Activated naive CD4-positive, alpha-beta T cell treated with anti-CD3 and anti-CD28 coated beads for 36 hours (primary cell): ENCODE measurements at places on chromosomes 4 and X.

GRCh38 chr4:142036795-142037583 is 400.6 kb downstream of the IL15 start:
- DNase-seq, result no peak

- DNase-seq, result no peak
Measured at GRCh38 chr4:21366312-21366711, 582.3 kb downstream of the KCNIP4 start.

DNA sequence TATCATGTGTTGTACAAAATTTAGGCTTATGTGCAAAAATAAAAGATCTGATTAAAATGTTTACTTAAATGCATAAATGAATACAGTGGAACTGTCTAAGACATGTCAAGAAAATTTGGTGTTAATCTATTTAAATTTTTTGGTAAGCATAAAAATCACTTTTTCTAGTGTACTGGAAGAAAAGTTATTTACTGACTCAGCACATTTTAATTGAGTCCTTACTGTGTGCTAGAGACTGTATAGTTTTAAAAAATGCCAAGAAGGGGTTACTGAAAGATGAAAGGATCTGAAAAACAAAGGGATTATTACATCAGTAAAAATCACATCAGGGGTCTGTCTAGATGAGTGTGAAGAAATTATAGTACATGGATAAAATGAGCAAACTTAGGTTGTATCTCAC is 60.6 kb downstream of the RAPGEF2 start:
- DNase-seq, result no peak

DNA sequence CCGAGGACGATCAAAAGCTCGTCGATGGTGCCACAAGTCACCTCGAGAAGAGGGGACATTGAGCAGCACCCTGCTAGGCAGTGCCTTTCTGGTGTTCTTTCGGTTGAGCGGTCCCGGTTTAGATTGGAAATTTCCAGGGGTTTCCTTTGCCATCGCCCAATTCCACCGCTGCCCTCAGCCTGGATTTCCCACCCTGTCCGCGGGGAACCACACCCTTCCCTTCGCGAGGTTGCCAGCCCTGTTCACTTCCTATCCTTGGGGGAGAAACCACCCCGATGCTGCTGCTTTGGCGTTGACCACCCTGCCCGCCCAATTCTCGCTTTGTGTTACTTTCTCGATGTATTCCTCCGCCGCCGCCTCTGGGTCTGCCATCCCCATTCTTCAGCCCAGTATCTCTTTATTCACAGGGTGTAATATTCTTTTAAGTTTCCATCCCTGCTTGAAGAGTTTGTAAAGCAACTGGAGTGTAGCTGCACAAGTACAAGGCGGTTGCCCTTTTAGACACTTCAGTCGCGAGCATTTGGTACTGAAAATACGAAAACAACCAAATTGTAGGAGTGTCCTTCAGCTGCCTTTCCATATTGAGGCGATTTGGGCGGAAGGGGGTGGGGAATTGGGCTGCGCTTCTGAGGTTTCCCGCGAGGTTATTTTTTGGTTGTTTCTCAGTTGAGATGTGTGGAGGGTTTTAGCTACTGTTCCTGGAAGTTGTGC is 1.1 kb downstream of the OGT start:
- peak; percentile 73 for DNase-seq

DNA sequence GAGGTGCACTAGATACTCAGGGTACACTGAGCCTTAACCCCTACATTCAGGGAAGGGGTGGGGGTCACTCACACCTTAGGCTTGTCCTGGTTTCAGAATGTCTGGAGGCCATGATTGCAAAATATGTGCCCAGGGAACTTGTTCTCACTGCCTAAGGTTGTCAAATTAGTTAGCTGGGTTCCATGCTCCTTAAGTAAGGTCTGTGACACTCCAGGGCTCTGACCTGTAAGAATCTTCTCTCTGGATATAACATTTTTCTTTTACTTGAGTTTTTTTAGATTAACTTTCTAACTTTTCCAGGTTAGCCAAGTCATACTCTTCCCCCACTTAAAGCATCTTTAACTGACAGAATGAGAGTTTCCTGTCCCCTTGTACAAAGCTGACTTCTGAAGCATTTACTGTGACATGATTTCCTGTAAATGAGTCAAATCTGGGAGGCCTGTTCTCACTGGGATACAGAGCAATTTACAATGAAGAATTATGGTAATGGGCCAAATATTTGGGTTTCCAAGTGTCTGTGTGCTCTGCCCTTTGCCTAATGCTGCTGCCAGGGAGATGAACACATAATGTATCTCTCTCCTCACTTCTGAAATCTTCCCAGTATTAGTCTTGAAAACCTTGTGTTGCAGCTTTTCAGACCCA is 101.7 kb downstream of the GATB start:
- no peak for DNase-seq

- no peak for DNase-seq
Measured at GRCh38 chr4:14653338-14653737, 348.9 kb upstream of the CPEB2 start.

- DNase-seq, result no peak
Measured at GRCh38 chr4:4849524-4850193, 9.8 kb upstream of the MSX1 start.

DNA sequence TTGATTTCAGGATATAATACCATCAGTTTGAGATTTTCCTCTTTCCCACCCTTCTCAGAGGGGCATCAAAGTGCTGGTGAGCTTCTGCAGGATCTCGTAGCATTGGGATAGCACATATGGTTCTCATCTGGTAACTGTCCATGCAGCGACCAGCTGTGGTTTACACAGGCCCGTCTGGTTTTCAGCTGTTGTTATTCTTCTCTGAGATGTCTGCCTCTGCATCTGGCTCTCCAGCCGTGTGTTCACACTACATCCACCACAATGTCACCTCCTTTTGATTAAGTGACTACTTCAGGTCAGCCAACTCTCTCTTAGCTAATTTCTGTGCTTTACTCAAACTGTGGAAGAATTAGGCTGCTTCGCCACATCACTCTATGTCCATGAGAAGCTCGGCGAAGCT is 676.7 kb upstream of the TENM3 start:
- DNase-seq, result no peak

DNA sequence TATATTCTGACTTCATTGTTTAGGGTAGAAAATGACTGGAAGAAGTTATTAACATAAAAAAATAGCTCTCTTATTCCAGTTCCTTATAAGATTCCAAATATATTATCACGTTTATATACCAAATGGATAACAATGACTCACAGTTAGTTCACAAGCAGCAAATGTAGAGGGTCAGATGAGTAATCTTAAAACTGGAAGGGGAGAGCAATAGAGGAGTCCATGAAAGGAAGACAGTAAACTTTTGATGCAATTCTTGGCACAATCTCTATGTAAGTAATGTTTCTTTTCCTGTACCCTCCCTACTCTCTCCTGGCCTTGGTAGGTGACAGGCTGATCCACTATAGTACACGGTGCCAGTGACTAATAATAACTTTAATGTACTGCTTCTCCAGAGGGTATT is 259.0 kb upstream of the TRPC5 start:
- DNase-seq, result no peak

GRCh38 chr4:53461244-53461643 is 83.8 kb downstream of the FIP1L1 start:
- DNase-seq, result no peak

DNA sequence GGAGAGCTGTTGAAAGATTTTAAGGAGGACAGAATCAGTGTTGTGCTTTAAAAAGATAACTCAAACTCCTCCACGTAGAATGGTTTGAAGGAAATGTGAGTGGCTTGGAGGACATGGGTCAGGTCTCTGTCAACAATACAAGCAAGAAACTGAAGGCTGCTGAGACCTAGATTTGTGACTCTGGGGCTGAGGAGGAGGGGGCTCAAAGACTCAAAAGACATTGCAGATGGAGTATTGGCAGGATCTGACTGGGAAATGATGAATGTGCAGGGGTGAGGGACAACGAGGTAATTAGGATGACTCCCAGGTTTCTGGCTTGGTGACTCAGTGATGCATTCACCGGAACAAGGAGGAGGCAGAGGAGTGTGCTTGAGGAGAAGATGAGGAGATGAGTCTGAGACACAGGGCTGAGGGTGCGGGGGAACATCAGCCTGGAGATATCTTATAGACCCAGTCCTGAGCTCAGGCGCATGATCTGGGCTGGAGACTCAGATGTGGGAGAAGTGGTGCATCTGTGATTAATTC is 3.3 kb upstream of the RPS4X start:
- DNase-seq, result no peak

DNA sequence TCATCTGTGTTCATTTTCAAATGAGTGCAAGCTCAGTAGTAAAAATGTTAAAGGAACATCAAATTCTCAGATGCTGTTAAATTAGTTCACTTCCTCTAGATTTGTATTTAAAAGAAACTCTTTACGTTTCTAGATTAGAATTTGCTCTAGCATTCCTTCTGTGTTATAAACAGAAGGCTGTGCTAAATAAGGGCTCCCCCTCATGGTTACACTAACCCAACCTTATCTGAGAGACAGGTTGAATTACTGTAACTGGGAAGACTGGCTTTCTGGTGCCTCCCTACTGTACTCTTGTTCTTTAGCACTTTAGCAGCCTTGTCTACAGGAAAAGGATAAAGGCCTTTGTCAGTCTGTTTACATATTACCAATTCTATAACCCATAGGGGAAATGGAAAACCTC is 56.8 kb downstream of the RXFP1 start:
- no peak for DNase-seq

DNA sequence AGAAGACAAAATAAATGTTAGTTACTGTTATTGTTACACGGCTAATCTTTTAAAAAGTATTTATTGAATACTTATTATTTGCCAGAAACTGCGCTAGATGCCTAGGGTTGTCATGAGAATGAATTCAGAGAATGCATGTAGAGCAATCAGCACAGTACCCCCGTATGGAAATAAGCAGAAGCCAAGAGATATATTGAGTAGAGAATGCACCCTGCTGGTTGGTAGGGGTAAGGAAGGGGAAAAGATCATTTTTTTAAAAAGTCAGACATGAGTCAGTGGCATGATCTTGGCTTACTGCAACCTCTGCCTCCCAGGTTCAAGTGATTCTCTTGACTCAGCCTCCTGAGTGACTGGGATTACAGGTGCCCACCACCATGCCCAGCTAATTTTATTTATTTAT is 13.1 kb upstream of the DRP2 start:
- peak; percentile 16 for DNase-seq

GRCh38 chr4:156746111-156746510 is 225.5 kb downstream of the PDGFC start:
- DNase-seq, result no peak

GRCh38 chr4:182093935-182094334 is 149.3 kb upstream of the TENM3 start:
- no peak for DNase-seq

GRCh38 chr4:105911426-105911825 is 16.2 kb downstream of the NPNT start:
- DNase-seq, result no peak

DNA sequence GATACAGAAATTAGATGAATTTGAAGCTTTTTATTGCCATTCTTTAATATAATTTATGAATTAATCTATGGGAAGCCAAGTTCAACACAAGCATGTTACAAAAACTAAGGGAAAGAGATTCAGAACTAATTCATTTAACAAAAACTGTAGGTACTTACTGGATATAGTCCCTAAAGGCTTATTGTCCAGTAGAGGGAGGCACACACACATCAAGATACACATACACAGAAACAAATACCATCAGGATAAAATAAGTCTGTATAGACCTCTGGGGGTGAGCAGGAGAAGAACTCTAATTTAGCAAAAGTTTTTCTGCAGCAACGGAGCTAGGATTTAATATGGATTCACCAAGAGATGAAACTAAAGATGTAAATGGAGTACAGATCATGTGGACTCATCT is 83.0 kb upstream of the IL13RA1 start:
- DNase-seq, result no peak

DNA sequence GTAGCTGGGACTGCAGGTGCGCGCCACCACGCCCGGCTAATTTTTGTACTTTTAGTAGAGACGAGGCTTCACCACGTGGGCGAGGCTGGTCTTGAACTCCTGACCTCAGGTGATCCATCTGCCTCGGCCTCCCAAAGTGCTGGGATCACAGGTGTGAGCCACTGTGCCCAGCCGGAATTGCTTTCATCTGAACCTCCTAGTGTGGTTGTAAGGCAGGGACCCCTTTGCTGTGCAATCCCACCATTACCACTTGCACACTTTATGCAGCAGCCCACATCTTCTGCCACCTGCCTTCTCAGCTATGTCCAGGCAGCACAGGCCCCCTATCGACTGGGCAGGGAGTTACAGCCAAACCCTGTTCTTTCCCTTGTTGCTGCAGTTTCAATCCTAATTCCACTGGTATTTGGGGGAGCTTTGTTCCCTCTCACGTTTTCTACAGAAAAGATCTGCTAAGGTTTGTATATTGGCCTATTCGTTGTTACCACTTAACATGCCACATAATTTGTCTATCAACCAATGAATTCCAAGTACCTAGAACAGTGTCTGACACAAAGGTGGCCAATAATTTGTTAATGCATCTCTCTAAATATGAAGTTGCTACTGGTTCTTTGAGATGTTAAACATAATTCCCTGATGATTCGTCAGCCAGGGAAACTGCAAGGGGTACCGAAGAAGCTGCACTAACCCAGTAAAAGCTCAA is 6.5 kb downstream of the RPL39 start:
- peak; percentile 48 for DNase-seq

GRCh38 chrX:72644946-72645345 is 69.2 kb downstream of the PHKA1 start:
- DNase-seq, result no peak

- DNase-seq, result no peak
Measured at GRCh38 chr4:83890816-83891215, 354.9 kb downstream of the GPAT3 start.

DNA sequence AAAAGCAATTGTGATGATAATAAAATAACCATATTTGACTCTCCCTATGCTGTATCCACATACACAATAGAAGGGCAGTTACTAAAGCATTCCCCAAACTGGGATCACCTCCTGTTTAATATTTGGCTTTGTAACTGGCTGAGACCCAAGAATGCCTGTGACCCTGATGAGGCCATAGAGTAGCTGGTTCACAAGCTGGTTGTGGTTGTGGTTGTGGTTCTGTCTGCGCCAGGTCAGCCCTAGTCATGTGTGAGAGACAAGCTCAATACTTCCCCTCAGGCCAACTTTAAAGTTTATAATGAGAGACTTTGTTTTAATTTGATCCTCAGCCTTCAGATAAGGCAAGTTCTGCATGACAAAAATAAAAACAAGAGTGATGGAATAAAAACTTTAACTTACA is 209.9 kb downstream of the PARM1 start:
- DNase-seq, result no peak

- peak; percentile 15 for DNase-seq
Measured at GRCh38 chr4:54961357-54961975, 163.9 kb downstream of the KDR start.

DNA sequence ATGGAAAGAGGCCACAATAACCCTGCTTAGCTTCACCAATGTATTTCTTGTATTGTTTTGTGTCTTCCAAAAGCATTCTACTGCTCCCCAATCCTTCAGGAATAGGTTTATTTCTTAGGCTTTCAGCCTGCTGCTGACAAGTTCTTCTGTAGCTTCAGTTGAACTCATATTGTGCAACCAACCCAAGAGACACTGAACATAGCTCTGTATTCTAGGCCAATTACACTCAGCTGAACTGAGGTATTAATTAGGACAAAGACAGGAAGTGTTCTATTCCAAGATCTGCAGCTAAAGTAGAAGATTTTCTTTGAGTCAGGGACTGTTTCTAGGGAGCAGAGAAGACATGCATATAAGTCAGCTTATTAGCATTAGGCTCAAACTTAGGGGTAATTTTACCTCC is 151.8 kb downstream of the LHFPL1 start:
- DNase-seq, result no peak

- DNase-seq, result no peak
Measured at GRCh38 chrX:53049127-53049517, 533 bp downstream of the GPR173 start.
